Activated T-helper 17 cell treated with anti-CD3 and anti-CD28 coated beads, Interleukin-2, amount 50 U/mL, for 72 hours (primary cell): ENCODE measurements at places on chromosomes 3 and 15.

DNA sequence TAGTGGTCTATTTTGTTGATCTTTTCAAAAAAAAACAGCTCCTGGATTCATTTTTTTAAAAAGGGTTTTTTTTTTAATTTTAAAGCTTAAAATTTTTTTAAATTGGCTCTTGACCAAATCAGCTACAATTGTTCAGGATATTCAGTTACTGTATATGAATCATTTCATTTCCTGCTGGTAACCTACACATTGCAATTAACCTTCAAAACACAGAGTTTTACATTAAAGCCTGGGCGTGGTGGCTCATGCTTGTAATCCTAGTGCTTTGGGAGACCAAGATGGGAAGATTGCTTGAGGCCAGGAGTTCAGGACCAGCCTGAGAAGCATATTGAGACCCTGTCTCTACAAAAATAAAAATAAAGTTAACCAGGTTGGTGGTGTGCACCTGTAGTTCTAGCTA is 163.4 kb downstream of the ALDH1A2 start:
- no peak for ATAC-seq

DNA sequence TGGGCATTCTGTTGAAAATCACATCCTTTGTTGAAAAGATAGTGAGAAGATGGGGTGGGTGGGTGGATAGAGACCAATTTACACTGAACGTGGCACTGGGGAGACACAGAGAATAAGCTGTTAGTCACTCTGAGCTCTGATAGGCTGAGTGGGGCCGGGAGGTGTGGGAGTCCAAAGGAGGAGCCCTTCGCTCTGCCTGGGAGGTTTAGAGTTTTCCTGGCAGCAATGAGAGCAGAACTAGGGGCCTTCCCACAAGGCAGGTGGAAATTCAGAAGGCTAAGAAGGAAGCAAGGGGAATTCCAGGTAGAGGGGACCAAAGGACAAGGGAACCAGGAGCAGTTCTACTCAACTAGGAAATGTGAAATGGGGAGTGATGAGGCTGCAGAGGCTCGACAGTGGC is 272.7 kb downstream of the RPLP1 start:
- peak; percentile 72 for ATAC-seq

DNA sequence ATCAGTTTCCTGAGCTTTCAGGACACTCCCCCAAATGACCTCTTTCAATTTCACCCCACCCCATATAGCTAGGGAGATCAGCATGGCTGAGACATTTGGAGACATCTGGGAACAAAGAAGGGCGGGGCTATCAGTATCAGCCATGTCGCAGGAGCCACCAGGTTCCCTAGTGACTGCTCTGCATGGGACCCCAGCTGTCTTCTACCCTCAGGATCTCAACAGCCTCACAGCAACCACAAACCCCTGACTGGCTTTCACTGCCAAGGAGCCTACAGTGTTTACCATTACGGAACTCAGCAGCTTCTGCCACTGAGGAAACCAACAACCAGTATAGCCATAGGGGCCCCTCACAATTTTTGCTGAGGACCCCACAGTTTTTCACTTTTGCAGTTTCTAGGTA is 269.6 kb upstream of the TRIM42 start:
- ATAC-seq: no peak

DNA sequence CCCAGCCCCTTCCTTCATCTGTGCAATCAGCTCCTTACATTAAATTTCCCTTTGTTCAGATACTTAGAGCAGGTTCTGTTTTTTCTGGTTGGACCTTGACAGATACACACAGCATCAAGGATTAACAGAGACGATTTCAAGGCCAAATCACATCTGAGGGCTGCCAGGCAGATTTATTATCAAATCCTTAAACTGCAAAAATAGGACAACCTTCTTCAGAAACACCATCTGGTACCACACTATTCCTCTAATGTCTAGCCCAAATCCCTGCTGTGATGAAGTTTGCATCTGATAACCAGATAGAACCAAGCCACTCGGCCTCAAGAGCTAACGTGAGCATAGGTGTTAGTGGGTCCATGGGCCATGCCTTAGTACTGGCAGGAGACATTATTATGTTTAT is 250.7 kb upstream of the PROK2 start:
- ATAC-seq: no peak

- no peak for ATAC-seq
Measured at GRCh38 chr3:167773584-167773983, 38.1 kb downstream of the SERPINI1 start.

GRCh38 chr3:130760922-130761321 is 14.3 kb upstream of the PIK3R4 start:
- no peak for ATAC-seq

DNA sequence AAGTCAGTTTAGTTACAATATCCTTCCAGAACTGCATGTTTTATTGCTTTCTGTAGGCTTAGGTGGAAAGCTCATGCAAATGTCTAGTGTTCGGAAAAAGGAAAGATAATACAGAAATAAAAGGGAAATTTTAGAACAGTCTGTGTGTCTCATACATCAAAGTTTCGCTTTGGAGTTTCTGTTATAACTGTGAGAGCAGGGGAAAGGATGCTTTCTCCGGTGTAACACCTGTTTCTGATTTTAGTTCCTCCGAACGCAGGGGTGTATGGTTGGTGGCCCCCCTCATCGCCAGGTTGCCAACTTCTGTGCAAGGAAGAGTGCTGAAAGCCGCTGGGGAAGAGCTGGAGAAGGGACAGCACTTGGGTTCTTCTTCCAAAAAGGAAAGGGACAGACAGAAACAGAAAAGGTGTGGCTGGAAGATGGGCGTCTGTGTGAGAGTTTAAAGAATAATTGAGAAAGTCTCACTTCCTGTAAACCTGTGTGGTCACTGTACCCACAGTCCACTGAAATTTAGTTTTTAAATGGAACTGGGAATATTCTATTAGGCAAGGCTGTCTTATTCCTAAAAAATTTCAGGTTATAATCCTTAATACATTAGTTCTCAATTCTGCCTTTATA is 6.7 kb downstream of the P2RY12 start:
- ATAC-seq: no peak

DNA sequence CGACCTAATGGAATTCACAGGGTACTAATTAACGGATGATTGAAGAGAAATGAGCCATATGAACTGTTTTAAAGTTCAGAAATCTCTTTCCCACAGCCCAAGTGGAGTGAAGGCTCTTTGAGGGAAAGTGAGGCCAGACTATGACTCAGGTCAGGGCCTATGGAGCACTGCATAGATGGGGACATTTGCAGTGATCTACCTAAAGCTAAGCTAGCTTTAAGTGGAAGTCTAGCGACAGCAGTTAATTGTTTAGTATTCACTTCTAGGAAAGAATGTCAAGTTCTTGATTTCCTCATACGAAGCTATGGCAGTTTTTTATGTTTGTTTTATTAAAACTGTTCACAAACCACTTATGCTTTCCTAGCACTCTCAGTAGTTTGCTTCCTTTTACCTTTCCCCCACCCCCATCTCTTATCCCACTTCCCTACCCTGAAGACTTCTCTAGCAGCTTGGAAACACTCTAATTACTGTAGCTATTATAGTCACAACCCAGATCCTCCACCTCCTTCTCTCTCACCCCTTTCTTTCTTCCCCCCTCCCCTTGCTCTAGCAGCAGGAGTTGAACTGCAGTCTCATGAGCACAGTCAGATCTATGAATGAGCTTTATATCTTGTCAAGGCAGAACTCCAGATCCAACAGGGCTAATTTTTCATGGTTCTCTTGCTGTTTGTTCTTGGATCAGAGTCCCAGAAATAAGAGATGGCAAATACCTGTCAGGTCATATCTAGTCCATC is 6.2 kb downstream of the ZNF609 start:
- ATAC-seq: no peak

GRCh38 chr3:36505393-36505792 is 125.1 kb downstream of the STAC start:
- no peak for ATAC-seq

- ATAC-seq: peak; percentile 90
Measured at GRCh38 chr3:178392511-178392926, 143.7 kb upstream of the KCNMB2 start.

- ATAC-seq: no peak
Measured at GRCh38 chr15:52164631-52165265, 26.4 kb downstream of the GNB5 start.

- ATAC-seq: no peak
Measured at GRCh38 chr3:4138150-4138785, 164.9 kb upstream of the SETMAR start.

DNA sequence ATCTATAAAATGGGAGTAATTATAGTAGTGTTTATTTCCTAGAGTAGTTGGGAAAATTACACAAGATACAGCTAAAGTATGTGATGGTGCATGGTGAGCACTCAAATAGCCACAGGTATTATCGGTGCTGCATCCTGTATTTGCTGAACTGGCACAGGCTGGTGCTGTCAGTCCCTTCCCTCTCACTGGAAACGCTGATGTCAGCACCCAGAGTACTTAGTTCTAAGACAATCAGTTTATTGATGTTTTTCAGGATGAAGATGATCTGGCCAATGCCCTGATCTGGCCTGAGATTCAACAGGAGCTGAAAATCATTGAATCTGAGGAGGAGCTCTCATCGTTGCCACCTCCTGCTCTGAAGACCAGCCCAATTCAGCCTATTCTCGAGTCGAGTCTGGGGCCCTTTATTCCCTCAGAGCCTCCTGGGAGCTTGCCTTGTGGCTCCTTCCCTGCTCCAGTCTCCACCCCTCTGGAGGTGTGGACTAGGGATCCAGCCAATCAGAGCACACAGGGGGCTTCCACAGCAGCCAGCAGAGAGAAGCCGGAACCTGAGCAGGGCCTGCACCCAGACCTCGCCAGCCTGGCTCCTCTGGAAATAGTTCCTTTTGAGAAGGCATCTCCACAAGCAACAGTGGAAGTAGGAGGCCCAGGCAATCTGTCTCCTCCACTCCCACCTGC is 49.7 kb downstream of the TMEM39A start:
- no peak for ATAC-seq

GRCh38 chr3:81485444-81485865 is 276.0 kb downstream of the GBE1 start:
- ATAC-seq: peak; percentile 29
